ENCODE measurements at places on chromosomes 16 and 17.
A peak's percentile ranks its signal among the peaks of the same experiment; 100 is the strongest.

GRCh38 chr17:44774271-44775135 lies 15.7 kb downstream of the ADAM11 start:
- DNase-seq: peak; percentile 86

DNA sequence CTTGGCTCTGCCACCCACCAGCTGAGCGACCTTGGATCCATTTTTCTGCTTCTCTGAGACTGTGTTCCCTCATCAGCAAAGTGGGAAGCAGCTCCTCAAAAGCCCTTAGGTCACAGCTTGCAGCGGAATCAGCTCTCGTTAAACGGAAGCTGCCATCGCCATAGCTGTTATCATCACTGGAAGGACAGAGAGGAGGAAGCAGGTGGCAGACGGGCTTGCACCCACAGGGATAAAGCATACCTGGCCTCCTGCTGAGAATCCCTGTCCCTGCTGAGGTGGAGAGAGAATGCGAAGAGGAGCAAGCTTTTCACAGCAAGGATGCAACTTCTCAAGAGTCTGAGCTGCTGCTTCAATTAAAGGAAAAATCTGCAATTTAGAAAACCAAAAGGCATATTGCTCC lies 106.6 kb downstream of the CLEC16A start:
- DNase-seq: no peak

DNA sequence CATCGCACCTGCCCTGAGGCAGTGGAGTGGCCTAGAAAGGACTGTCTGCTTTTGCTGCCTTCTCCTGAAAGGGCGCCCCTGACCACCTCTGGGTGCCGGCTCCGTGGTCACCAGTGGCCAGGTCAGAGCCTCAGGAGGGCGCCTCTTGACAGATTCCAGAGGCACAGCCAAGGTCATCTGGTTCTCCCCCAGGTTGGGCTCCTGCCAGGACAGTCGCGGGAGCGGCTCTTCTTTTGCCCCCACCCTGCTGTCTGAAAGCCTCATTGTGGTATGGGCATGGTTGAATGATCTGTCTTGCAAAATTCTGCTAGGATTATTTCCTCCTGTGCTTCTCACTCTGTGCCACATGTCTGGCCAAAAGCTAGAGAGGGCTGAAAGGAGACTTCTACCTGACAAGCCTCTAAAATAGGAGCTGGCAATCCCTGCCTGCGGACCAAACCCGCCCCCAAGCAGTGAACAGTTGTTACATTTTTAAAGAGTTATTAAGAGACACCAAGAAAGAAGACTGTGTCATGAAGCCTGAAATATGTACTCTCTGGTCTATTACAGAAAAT lies 82.8 kb downstream of the SNX29 start:
- no peak for DNase-seq

DNA sequence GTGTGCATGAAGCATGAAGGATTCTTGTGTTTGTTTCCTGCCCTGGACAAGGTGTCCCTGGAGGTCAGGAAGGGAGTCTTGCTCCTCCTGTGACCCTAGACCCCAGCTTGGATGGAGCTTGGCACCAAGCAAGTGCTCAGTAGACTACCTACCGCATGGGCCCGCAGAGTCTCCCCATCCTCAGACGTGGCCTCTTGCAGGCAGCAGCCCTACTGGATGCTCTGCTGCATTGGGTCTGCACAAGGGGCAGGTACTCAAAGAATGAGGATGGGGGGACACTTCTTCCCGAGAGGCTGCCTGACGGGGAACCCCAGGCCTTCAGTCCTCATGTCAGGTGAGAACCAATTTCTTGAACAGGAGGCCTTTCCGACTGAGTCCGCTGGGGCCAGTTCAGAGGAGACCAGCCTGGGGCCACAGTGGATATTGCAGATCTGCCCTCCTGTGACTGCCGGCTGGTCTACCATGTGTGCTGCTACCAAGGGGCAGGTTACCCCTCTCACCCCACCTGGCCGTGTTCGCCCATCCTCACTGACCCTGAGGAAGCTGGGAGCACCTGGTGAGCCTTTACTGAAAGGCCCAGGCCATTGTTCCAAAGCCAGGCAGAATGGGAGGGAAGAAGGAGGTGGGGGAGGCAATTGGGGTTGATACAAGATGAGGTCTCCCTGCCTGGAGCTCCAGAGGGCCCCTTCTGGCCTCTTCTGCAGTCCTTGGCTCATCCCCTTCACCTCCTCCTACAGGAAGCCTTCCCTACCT lies 206.3 kb downstream of the RAB11FIP4 start:
- DNase-seq: no peak

GRCh38 chr16:60199150-60199549 lies 1465.0 kb upstream of the GOT2 start:
- no peak for DNase-seq

DNA sequence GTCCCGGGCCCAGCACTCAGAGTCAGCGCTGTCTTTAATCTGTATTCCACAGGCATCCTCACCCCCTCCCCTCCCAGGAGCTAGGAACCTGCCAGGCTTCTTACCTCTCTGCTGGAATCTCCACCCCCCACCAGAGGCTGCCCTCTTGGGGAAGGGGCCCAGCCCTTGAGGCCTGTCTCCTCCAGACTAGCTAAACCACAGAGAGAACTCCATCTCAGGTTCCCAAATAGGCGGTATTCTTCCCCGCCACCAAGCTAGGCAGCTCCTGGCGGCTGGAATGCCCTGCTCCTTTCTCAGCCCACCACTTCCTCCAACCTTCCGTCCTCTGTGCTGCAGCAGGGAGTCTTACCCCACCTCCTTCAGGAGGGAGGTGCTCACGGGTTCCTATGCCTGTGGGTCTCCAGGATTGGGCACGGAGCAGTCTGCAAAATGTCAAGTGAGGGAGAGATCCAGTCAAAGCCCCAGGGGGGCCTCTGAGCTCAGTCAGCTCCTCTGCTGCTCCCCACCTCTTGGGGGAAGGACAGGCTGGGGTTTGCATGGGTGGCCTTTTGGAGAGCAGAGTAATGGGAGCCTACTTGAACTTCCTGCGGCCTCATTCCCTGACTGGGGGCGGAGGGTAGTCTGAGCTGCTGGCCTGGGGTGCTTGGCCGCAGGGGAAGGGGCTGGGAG lies 55.7 kb downstream of the SREBF1 start:
- no peak for DNase-seq

DNA sequence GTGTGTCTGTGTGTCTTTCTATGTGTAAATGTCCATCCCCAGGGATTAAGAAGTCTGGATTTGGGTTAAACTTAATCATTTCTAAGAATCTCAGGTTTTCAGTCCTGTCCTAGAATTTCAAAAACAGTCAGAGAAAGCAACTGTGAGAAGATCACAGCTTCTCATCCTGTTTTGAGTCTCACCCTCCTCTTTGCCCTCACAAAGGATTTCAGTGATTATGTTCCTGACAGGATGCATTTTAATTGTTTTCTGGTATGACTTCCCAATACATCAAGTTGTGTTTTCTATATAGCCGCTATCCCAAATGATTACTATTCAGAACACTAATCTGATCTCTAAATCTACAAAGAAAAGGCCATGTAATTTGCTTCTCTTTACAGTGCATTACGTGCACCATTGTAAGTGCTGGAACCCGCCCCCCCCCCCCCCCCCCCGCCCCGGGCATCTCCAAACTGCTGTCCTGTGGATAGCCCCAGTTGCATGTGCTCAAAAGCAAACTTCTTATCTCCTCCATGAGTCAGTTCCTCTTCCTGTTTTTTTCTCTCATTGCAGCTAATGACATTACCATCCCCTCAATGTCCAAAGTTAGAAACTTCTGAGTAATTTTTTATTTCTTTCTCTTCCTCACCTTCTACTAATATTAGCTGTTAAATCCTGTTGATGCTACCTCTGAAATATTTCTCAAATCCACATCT lies 73.9 kb downstream of the CDH13 start:
- DNase-seq: no peak

Measured in activated CD4-positive, alpha-beta T cell treated with anti-CD3 and anti-CD28 coated beads for 24 hours (primary cell).